Amygdala (tissue), 56 donors: ENCODE measurements at places on chromosomes 4 and X.

GRCh38 chrX:56366901-56367300 lies 134.7 kb downstream of the KLF8 start:
- DNase-seq, result no peak

DNA sequence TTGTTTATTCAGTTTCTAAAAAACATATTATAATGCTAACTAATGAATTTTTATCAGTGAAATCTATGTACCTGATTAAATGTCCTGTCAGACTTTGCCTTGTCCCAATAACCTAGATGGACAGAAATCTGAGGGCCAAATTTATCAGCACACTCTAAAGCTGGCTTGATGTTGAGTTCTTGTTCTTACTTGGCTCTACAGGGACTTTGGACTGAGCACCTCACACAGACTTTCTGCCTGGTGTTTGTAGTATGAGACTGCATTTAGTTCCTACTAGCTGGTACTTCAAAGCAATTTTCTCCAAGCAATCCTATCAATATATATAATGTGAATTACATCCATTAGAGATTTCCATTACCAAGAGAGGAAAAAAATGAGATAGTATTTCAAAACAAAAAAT lies 37.8 kb downstream of the INTS12 start:
- no peak for DNase-seq

DNA sequence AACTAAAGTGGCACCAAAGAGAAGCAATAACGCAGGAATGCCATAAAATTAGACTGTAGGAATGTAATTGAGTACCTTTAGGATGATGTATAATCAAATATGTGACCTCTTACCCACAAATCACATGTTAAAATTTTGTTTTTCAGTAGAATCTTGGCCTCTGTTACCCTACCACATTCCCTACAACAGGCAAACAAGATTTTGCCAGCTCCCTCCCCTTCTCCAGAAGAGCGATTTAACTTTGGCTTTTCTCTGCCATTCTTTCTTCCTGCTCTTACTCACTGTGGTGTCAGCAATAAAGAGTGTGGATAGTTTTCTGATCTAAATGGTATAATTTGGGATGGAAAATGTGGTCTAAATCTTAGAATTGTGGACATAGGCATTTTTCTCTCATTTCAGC lies 57.2 kb downstream of the TRIM2 start:
- DNase-seq, result no peak

DNA sequence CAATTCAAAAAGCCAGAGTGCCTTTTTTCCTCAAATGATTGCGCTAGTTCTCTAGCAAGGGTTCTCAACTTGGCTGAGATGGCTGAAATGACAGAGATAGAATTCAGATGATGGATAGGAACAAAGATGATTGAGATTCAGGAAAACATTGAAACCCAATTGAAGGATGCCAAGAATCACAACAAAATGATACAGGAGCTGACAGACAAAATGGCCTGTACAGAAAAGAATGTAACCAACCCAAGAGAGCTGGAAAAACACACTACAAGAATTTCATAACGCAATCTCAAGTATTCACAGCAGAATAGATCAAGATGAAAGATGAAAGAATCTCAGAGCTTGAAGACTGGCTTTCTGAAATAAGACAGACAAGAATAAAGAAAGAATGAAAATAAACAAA lies 51.7 kb upstream of the MMAA start:
- DNase-seq, result no peak

GRCh38 chr4:19375136-19375804 lies 876.4 kb upstream of the SLIT2 start:
- no peak for DNase-seq

GRCh38 chr4:185363251-185363650 lies 32.5 kb downstream of the LRP2BP start:
- no peak for DNase-seq

- DNase-seq, result no peak
Observed at GRCh38 chr4:83234902-83235644, 49.5 kb downstream of the COQ2 start.

- no peak for DNase-seq
Observed at GRCh38 chr4:118884716-118885115, 3.9 kb upstream of the SYNPO2 start.

- no peak for DNase-seq
Observed at GRCh38 chrX:148517176-148517575, 16.8 kb downstream of the AFF2 start.

DNA sequence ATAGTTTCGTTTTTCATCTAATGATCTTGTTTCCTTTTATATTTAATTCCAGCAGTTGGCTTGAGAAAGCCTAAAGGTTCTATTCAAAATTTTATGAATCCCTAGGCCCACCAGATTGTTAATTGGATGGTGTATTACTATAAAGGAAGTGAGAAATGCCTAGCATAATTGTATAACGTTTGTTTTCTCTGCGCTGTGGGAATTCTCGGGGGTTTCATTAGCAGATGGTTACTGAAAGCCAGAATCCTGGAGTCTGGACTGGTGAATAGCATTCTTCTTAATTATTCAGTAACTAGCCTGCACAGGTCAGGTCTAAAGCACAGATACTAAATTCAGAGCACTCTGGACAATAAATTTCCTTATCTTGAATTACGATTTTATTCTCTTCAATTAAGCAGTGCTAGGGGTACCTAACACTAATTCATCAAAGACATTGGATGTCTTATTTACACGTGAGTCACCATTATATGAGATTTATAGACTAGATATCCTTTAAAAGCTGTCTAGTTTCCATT lies 459.4 kb downstream of the DTHD1 start:
- no peak for DNase-seq

GRCh38 chrX:39890807-39891206 lies 207.0 kb downstream of the BCOR start:
- no peak for DNase-seq

- DNase-seq, result no peak
Observed at GRCh38 chrX:26651755-26652154, 435.8 kb downstream of the MAGEB5 start.

DNA sequence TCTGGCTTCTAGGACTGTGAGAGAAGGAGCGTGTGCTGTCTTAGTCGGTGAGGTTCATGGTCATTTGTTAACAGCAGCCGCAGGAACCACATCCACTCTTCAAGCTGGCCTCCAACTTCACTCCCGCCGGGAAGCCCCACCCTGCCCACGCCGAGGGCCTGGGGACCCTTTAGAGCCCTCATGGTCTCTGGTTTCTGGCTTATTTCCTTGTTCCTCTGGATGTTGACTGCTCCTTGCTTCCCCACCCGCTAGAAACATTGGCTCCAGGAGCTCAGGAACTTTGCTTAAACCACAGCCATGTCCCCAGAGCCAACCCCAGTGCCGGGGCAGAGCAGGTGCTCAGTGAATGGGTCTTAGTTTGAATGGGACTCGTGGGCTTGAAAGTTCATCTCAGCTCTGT lies 40.8 kb downstream of the HTRA3 start:
- DNase-seq, result no peak

DNA sequence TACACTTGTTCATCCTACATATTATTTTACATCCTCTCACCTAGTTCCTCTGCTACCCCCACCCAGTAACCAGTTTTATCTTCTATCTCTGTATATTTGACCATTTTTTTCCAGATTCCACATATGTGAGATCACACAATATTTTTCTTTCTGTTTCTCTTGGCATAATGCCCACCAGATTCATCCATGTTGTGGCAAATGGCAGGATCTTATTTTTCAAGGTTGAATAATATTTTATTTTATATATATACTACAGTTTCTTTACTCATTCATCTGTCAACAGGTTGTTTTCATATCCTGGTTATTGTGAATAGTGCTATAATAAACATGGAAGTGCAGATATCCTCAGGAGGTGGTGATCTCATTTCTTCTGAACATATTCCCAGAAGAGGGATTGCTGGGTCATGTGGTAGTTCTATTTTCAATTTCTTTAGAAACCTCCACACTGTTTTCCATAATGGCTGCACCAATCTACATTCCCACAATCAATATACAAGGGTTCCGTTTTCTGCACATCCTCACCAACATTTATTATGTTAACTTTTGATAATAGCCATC lies 48.2 kb downstream of the THAP9 start:
- no peak for DNase-seq

GRCh38 chr4:41857226-41857641 lies 78.0 kb upstream of the TMEM33 start:
- no peak for DNase-seq

GRCh38 chr4:107693132-107693531 lies 26.9 kb downstream of the PAPSS1 start:
- DNase-seq, result no peak

DNA sequence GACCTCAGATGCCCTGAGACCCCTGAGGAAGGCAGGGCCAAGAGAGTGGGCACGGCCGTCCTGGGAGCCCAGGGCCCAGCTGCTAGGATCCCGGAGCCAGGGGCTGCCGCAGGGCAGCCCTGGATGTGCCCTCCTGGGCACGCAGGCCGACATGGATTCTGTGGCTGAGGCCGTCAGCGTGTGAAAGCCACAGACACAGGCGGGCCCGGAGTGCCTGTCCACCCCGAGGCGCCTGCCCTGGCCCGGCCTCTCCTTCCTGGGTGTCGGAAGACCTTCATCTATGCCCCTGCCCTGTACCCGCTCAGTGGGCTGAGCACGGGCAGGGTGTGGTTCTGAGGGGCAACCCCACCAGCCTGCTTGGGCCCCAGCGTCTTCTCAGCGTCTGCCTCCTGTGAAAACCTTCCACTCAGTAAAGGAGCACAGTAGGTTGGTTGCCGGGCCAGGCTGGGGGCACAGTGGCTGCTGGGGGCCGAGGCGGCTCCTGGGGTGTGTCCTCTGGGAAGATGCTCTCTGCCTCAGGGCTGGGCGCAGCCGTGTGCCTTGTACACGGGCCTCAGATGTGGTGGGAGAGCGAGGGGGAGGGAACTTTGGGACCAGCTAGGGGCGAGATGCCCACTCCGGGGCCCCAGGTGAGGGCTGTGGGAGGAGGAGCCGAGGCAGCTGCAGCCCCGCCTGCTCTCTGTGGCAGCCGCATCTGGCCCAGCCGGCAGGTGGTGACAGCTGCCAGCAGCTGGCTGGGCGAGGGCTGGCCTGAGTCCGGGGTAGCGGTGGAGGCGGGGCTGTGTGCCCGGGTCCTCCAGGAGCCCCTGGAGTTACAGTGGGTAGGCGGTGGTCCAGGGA lies 20.8 kb downstream of the FGFRL1 start:
- DNase-seq, result no peak

DNA sequence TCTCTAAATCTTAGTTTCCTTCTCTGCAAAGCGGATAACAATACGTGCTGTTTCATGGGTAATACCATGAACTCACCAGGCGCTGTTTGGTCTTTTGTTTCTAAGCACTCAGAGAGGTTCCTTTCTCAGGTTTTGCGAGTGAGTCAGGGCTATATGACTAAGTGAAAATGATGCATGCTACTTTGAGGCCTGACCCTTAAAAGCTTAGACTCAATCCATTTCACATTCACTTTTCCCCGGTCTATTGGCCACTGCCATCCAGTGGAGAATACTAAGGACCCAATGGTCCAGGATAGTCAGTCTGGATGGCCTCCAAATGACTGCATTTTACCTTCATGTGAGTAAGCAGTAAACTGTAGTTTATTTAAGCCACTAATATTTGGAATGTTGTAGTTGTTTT lies 400.8 kb upstream of the SLIT2 start:
- no peak for DNase-seq

- DNase-seq, result no peak
Observed at GRCh38 chr4:39357002-39357401, 9.2 kb downstream of the RFC1 start.

DNA sequence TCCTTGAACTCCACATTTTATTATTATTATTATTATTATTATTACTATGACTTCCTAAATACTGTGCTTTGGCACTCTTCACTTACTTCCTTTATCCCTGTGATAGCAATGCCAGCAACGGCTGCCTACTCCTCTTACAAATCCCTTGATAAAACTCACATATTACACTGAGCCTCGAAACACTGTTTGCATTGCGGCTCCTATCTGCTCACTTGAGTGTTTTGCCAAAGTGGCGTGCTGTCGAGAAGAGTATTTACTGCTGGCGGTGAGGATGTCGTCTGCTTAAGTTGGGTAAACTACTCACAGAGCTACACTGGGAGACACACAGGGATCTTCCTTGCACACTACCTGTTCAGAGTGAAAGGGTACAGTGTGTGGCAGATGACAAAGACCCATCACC lies 143.4 kb upstream of the VCX3A start:
- no peak for DNase-seq

GRCh38 chr4:73341454-73341853 lies 62.6 kb upstream of the ALB start:
- no peak for DNase-seq

DNA sequence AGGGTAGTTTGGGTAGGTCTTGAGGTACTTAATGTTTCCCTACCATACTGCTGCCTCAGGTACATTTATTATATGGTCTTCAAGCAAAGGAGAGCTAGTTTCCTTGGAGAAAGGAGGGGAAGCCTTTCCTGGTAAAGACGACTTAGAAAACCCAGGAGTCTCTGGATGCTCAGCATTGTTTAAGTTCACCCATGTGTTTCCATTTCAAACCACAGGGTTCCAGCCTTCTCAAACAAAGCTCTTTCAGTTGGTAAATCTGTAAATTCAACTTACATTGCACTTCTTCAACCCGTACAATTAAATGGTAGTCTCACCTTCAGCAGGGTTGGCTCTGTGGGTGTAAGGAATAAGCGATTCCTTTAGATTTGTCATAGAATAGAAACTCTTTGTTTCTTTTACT lies 111.9 kb upstream of the UNC5C start:
- no peak for DNase-seq

DNA sequence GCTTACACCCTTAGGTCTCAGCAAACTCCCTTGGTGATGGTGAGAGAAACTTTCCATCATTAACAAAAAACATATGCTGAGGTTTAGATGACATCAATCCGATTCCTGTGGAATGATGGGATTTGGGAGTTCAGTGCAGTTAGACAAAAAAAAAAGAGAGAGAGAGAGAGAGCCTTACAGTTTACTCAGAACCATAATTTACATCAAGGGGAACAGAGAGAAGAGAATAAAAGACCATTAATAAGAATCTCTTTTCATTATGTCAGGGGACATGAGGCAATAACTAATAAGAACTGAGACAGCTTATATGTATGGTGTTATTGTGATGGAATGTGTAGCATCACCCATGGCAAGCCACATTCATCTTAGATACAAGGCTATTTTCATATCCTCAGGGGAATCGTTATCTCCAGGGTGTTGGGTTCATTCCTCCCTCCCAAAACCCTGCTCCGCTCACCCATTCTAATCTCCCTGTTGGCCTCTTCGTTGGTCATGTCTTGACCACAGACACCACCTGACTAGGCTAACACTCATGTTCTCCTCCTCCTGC lies 175.7 kb upstream of the MXRA5 start:
- DNase-seq, result no peak
